SJSA1 (cell line): ENCODE measurements at places on chromosomes 1 and 21.

DNA sequence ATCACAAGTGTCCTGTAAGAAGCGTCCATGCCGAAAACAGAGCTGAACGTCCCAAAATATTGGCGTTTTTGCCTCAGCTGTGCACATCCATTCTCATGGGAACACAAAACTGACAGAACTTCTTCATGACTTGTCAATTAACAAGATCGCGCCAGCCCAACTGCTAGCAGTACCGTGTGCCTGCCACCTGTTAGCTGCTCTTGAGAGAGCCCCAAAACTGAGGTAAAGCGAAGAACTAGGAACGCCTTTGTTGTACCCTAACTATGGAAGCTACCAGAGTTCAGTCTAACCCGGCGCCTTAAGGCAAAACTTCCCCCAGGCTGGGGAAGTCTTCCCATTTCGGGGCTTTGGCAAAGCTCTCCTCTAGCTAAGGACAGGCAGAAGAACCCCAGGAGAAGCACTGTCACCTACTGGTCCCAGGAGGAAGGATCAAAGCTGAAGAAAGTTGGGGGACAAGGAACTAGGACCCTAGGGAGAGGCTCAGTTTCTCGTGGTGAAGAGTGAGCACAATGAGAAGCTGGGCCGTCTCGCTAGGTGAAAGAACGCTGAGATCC, 719 bp downstream of the EYA3 start:
- DNase-seq = no peak

GRCh38 chr1:201475130-201475529, 6.1 kb upstream of the PHLDA3 start:
- DNase-seq = no peak

DNA sequence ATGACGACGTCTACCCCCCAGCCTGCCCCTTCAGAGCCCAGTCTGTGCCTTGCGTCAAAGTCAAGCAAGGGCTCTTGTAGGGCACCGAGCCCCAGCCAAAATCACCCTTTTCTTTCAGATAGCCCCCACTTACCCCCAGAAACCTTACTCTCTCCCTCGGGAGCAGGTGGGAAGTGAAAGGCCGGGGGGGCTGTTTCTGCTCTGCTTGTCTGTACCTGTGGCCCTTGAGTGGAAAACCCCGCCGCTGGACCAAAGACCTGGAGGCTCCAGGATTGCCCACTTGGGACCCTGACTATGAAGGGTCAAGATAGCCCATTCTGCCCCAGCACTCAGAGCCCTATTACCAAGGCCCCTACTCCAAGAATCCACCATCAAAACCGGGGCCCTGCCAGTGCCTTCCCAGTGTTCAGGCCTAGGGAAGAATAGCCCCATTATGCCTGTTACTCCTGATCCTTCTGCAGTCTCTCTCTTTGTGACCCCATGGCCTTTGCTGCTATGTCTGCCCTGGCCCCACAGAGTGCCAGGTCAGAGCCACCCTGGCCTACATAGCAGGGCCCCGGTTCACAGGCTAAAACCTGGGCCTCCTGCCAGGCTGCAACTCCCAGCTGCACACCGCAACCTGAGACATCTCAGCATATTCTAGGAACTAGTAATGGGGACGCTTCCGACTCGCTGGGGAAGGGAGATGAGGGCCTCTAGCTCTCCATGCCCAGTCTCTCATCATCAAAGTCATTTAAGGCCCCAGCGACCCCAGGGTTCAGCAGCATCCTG, 22.2 kb upstream of the HPDL start:
- peak; percentile 31 for DNase-seq

DNA sequence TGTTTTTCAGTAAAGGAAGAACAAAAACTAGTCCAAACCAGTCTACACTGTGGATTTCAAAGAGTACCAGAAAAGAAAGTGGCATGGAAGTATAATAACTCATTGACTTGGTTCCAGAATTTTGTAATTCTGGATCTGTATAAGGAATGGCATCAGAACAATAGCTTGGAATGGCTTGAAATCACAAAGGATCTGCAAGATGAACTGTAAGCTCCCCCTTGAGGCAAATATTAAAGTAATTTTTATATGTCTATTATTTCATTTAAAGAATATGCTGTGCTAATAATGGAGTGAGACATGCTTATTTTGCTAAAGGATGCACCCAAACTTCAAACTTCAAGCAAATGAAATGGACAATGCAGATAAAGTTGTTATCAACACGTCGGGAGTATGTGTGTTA, 21.3 kb downstream of the CHODL start:
- no peak for DNase-seq

DNA sequence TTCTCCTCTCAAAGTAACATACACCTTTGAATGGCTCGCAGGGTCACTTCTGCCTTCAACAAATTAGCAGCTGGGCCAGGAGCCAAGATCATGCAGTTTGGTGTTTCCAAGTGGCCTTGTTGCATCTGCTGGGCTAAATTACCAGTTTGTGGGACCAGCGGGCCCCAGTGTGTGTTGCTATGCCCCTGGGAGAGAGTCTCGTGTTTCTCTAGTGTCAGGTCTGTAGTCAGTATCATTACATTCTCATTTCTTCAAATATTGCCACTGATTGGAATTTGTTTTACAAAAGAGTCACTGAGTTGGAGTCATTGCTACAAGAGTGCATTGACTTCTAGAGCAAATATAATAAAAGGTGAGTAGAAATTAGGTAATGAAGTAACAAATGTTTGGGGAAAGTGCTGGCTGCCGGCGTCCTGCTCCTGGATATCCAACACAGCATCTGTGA, 35.5 kb downstream of the RHOU start:
- no peak for DNase-seq
